ENCODE measurements at places on chromosomes 12 and 14.

DNA sequence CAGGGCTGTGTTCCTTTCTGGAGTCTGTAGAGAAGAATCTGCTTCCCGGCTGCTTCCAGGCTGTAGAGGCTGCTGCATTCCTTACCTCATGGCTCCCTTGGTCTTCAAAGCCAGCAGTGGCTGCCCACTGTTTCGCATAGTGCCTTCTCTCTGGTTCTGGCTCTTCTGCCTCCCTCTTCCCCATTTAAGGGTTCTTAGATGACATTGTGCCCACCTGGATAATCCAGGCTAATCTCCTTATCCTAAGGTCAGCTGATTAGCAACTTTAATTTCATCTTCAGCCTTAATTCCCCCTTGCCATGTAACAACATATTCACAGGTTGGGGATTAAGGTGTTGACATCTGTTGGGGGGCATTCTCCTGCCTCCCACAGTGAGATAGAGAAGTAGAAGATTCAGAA is 208.6 kb upstream of the TMTC1 start:
- no peak for DNase-seq

GRCh38 chr14:73862480-73862879 is 10.8 kb downstream of the PTGR2 start:
- DNase-seq = no peak

GRCh38 chr12:128712622-128713021 is 111.1 kb downstream of the SLC15A4 start:
- DNase-seq = no peak

GRCh38 chr12:49643135-49643534 is 19.8 kb downstream of the PRPF40B start:
- DNase-seq = no peak

DNA sequence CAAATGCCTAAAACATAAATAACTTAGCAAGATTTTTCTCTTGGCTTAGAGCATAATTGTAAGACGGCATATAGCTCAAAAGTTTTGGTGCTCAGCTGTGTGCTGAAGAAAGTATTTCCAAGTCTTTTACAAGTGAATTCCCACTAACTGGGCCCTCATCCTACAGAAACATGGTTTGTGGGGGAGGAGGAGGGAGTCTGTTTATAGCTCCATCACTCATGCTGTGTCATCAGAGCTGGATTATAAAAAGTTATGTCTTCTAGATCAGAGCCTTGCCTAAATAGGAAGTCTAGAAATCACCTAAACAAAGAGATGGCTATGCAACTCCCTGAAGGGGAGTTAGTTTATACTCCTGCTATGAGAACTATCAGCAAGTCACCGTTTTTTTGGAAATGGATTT is 65.9 kb upstream of the OTOGL start:
- DNase-seq = no peak

DNA sequence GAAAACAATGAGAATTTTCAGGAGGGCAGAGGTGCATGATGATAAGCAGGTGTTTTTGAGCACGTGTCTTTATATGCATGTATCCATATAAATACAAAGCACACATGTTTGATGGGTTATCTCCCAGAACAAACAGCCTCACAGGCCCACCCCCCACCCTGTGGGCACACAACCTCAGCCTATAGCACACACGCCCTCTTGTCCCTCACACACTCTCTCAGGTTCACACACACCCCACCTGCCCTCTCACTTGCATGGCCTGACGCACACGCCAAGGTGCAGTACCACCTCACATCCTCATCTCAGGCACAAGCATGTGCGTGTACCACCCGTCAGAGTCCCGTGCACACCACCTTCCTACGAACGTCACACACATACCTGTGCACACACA is 8.6 kb upstream of the KRT8 start:
- DNase-seq = no peak

Measured in naive thymus-derived CD4-positive, alpha-beta T cell (primary cell).